ENCODE measurements at places on chromosomes 6 and 20.

DNA sequence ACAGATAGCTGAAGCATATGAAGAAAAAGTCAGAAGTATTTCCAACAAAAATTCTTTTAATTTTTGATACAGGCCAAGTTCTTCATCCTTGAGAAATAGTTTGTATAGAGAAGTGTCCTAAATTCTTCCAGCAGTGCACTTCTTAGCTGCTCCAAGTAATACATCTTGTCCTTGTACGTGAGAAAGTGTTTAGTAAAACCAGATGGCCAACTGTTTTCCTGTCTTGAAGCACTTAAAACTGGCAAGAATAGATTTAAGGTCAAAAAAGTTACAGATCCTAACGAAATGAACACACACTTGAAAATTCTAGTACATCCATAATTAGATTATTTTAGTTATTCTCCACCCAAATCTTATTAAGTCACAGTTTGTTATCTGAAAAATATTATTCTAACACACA, 52.2 kb upstream of the HSF2 start:
- no peak for DNase-seq

DNA sequence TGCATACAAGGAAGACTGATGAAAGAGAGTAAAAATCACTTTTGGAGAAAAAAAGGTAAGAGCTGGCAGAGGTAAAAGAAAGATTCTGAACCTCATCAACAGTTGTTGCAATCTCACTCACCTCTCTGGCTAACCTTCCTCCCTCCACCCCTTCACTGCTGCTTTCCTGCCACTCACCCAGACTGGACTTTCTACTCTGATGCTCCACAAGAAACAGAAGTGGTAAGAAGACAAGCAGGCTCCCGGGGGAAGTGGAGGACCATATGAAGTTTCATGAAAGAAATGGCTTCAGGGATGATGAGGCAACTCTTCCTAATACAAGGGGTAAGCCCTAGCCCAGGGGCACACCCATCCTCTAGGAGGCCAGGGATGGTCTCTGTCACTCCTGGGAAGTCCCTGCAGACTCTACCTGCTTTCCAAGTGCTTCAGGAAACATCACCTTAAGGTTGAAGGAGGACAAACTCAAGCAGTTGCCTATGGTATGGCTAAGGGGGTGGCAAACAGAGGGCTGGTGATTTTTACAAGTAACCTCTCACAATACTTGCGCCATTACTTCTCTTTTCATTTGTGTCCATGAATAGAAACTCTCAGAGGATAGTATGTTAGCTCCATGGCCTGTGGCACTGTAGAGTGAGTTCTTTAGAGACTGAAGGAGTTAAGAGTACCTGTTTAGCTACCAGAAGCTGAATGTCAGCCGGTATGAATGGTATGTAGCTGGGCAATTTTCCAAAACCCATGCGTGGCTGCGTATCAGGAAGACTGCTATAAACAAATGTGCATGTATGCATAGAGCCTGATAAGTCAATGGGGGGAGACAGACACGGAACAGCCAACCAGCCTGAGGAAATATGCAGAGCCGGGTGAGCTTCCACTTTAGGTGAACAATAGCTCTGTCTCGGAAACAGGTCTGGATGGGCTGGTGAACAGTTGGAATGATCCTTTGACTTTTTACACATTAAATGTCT, 112.0 kb downstream of the BACH2 start:
- DNase-seq, result no peak

DNA sequence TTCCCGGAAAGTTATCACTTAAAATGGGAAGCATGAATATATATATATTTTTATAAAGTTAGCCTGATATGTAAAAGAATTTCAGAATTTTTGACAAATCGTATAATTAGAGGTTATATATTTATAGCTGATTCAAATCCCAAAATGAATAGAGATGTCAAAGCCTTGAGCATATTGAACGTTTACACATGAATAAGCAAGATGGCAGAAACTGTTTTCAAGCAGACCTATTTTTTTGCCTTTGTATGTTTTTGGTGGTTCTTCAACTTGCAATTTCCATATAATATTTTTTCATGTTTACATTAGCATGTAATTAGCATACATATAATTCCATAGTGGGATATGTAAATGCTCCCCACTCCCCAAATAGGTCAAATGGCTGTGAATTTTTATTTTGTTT, 189.9 kb downstream of the PRL start:
- DNase-seq, result no peak

DNA sequence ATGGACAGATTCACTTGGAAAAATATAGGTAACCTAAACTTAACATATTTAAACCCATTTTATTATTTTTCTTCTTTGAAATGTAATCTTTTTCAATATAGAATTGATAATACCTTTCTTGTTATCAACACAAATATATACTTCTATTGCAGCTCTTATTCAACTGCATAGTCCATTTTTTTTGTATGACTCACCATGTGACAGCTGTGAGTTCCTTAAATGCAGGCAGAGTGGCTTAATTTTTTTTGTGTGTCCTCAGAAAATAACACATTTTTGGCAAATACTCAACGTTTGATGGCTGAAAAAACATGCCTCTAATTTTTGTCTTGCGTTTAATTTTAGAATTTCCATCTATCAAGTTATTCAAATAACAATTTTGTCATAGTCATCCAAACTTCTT, 454.8 kb downstream of the PHF3 start:
- DNase-seq, result no peak

DNA sequence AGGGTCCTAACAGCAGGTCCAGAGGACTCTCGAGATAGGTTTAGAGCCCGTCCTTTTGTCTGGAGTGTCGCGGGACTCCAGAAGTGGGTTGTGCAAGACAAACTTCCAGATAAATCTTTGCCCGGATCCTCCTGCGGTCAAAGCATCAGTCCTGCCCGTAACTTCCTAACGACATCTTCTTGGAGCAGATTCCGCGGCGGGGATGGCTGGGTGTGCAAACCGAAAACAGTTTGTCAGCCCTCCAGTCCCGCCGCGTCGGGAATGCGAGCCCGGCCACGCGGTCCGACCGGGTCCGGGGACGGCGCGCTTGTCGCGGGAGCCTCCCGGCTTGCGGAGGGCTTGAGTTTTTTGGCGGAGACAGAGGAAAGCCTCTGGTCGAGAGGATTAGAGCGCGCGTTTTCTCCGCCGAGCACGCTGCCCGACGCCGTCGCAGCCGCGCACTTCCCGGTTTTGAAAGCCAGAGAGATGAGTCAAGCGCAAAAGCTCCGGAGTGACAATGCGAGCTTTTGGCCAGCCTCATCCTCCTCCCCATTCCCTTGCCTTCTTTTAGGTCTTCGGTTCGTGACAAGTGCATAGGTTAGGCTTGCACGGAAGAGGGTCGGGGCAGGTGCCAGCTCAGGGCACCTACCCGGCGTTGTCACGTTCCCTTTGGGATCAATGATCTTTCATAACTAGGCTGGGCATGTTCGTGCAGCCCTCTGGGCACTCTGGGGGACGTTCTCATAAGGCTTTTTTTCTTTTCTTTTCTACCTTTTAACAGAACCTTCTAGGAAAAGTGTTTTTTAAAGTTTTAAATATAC, 91.3 kb upstream of the PRDM1 start:
- no peak for DNase-seq

DNA sequence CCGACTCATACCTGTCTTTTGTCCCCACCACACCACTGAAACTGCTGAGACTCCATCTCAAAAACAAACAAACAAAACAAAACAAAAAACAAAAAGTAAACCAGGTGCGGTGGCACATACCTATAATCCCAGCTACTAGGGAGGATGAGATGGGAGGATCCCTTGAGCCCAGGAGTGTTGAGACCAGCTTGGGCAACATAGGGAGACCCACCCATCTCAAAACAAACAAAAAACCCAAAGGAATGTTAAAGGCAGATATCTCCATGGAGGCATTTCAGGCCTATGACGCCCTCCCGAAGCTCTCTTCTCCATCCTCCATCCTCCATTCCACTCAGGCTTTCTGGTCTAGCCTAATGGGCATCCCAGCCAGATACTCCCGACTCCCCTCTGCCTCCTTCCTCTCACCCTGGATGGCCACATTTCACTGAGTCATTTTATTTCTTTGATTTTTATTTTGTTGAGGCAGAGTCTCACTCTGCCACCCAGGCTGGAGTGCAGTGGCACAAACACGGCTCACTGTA, 3.2 kb upstream of the SLC4A11 start:
- no peak for DNase-seq

DNA sequence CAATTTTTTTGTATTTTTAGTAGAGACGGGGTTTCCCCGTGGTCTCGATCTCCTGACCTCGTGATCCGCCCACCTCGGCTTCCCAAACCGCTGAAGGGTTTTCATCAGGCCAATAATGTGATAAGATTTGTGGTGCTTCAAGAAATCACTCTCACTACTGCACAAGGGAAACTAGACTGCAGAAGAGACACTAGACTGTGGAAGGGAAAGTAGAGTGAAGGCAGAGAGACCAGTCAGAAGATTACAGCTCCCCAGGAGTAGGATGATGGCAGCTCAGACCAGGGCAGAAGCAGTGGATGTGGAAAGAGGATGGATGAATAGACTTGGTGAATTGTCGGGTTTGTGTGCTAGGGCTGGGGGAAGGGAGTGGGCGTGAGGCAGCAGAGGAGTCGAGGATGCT, 48.0 kb upstream of the GTSF1L start:
- no peak for DNase-seq

GRCh38 chr6:41901882-41902519, 6.8 kb upstream of the USP49 start:
- peak; percentile 22 for DNase-seq

GRCh38 chr6:168828800-168829199, 387.8 kb downstream of the SMOC2 start:
- no peak for DNase-seq

DNA sequence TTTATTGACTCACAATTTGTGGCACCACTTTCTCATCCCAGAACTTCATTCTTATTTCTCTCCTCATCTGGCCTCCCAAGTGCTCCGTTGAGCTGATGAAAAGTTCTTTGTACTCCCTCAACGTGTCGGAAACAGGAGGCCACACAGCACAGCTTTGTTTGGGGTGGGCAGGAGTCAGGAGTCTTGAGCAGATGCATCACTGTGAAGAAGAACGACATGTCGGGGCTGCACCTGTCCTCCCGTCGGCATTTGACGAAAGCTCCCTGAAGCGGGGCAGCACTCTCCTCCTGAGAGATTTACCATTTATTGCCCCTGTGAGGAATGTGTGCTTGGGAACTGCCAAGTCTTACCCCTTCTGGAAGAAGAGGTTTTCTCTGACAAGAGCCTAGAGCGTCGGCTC, 28.1 kb downstream of the TAF8 start:
- DNase-seq, result no peak

GRCh38 chr6:159094444-159095252, 49.9 kb upstream of the TAGAP start:
- DNase-seq, result no peak

- no peak for DNase-seq
These were observed 197.3 kb downstream of the NRN1 start for GRCh38 chr6:5809450-5809849.

GRCh38 chr6:133774356-133774755, 114.6 kb upstream of the TCF21 start:
- DNase-seq, result no peak

- no peak for DNase-seq
These were observed 24.0 kb upstream of the GTSF1L start for GRCh38 chr20:43750774-43751166.

GRCh38 chr6:134821397-134821796, 128.5 kb downstream of the ALDH8A1 start:
- DNase-seq, result no peak

- DNase-seq, result no peak
These were observed 57.6 kb downstream of the NUDT3 start for GRCh38 chr6:34334796-34335416.

DNA sequence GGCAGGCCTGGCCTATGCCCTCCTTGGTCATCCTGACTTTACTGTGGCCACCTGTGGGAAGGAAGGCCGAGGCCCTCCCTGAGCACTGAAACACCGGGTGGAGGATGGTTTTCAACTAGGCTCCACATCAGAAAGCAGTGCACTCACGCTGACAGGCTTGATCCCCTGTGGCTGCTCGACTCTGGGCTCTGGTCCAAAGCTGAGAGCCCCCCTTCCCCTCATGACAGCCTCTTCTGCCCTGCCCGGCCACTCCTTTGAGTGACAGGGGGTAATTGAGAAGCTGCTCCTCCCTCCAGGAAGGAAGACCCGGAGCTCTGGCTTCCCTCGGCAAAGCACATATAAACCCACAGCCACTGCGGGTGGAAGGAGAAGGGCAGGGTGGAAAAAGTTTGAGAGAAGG, 43.6 kb downstream of the MUC22 start:
- no peak for DNase-seq

DNA sequence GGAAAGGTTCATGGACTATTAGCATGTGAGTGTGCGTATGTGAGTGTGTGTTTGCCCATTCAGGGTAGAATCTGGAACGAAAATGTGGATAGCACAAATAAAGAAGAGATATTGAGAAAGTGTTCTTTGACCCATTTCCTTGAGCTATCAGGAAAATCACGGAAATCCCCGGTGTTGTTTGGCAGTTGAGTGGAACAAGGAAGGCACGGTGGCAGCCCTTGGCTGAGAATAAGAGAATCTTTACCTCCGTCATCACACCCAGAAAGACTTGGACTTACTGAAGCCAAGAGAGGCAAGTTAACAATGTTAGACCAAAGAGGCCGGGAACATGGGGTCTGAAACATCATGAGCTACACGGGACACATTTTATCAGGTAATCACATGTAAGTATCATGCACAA, 588.9 kb upstream of the BTBD3 start:
- no peak for DNase-seq

DNA sequence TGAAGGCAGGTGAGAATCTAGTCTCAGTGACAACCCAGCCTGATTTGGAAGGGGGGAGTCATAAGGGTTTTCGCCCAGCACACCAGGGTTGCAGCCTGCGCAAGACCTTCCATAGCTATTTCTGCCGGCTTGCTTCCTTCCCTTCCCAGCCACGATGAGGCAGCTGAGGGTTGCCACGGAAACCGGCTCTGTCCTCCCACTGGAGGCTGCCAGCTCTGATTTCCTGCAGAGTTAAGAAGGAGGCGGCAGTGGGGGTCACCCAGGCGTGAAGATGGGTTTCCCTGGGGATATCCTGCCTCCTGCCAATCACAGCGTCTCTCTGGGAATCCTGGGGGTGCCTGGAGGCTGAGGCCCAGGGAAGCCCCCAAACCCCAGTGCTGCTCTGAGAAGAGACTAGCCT, 23.1 kb upstream of the KCNB1 start:
- DNase-seq, result no peak

DNA sequence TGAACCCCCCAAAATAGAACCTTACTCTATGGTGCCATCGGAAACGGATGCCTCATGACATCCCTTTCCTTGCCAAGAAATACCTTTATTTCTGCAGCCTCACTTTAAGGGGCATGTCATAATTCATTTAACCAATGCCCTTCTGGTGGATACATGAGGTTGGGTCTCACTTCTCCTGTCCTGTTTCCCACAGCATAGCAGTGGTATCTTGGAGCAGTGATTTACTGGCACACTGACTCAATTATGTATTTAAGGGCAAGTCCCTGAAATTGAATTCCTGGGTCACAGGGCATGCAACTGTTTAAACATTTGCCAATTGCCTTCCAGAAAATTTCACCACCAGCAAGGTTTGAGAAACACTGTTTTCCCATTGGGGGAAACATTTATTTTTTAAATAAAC, 639 bp upstream of the LBP start:
- DNase-seq, result no peak
